ENCODE measurements at places on chromosomes 7 and 10. TPM values are rescaled to one million over a fixed set of nuclear protein-coding genes. Genes with fewer than 3 reads are reported as not detected.

The PHKG1 gene
- total RNA-seq = 6.2 TPM

The POT1 gene
- 19.3 TPM for total RNA-seq

The GSTO1 gene
- total RNA-seq = 52.6 TPM

The FAS gene
- 82.8 TPM for total RNA-seq

GRCh38 chr10:58833771-58834561, 321.3 kb downstream of the BICC1 start:
- no peak for DNase-seq
- H3K4me3 ChIP-seq = no peak overlapping the region
- no peak overlapping the region for H3K27ac ChIP-seq
- peaks cover 5% of the 10 kb centered on the region for H3K27me3 ChIP-seq
- no peaks in the 10 kb centered on the region for H3K4me1 ChIP-seq
- H3K36me3 ChIP-seq = no peaks in the 10 kb centered on the region

DNA sequence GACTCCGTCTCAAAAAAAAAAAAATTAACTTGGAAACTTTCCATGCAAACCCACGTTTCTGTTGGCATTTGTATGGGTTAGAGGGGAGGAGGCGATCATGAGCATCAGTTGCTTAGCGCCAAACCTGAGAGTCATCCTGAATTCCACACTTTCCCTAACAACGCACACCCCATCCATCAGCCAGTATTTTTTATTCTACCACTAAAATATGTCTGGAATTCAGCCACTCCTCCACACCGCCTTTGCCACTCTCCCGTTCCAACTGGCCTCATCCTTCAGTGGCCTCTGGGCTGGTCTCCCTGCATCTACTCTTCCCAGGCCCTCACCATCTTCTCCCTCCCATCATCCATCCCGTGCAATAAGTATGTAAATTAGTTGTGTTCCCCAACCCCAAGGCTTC, 4.7 kb upstream of the LMBR1 start:
- peaks cover 19% of the 10 kb centered on the region for H3K4me1 ChIP-seq
- no peaks in the 10 kb centered on the region for H3K36me3 ChIP-seq
- no peak for DNase-seq
- H3K27me3 ChIP-seq = peaks cover 7% of the 10 kb centered on the region
- H3K27ac ChIP-seq = no peak overlapping the region

GRCh38 chr10:130997267-130998045, 314.1 kb downstream of the TCERG1L start:
- no peak overlapping the region for H3K4me3 ChIP-seq
- no peaks in the 10 kb centered on the region for H3K36me3 ChIP-seq
- no peak for DNase-seq
- no peaks in the 10 kb centered on the region for H3K4me1 ChIP-seq
- H3K27ac ChIP-seq = no peak overlapping the region
- H3K27me3 ChIP-seq = no peaks in the 10 kb centered on the region

DNA sequence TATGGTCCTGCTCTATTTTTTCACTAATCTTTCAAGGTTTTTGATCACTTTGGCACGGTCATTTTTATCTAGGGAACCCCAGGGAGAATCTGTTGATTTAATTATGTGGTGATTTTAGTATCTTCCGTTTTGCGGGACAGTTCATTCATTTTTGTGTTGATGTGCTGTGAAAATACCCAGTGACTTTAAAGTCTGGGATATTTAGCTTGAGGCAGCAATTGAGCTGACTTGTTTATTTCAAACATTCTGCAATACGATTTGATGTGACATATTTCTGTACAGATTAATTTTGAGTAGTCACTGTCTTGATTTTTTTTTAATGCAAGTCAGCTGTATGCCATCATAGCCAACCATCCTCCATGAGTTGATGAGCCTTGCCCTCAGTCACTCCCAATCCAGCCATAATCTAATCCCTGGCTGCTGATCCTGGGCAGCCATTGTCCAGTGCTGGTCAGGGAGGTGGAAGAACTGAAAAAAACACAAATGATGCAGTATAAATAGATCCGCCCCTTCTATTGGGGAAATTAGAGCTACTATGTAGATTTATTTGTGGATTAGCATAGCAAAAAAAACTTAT, 183.4 kb downstream of the CCSER2 start:
- no peak overlapping the region for H3K4me3 ChIP-seq
- peaks cover 15% of the 10 kb centered on the region for H3K36me3 ChIP-seq
- no peaks in the 10 kb centered on the region for H3K27me3 ChIP-seq
- no peak for DNase-seq
- peaks cover 13% of the 10 kb centered on the region for H3K4me1 ChIP-seq

DNA sequence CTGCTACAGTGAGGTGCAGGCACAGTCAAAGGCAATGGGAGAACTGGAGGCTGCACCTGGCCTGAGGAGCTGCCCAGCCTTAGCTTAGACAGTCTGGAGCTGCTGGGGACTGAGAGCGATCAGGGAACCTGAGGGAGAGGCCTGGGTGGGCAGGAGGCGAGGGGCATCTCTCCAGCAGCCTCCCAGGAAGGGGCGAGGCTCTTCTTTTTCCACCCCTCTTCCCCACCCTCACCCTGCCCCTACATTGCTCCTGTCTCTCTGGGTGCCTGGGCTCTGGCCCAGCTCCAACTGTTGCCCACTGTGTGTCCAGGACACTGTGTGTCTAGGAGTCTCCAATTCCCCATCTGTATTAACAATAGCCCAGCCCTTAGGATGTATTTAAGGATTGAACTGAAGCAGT, 36.9 kb downstream of the TBATA start:
- H3K36me3 ChIP-seq = peaks cover 2% of the 10 kb centered on the region
- H3K27ac ChIP-seq = no peak overlapping the region
- DNase-seq = no peak
- H3K27me3 ChIP-seq = peaks cover 18% of the 10 kb centered on the region

GRCh38 chr10:33005322-33006301, 47.6 kb upstream of the ITGB1 start:
- peaks cover 28% of the 10 kb centered on the region for H3K4me1 ChIP-seq
- H3K4me3 ChIP-seq = peak overlapping the region; percentile 83
- peak overlapping the region; percentile 86 for H3K27ac ChIP-seq
- no peaks in the 10 kb centered on the region for H3K36me3 ChIP-seq

DNA sequence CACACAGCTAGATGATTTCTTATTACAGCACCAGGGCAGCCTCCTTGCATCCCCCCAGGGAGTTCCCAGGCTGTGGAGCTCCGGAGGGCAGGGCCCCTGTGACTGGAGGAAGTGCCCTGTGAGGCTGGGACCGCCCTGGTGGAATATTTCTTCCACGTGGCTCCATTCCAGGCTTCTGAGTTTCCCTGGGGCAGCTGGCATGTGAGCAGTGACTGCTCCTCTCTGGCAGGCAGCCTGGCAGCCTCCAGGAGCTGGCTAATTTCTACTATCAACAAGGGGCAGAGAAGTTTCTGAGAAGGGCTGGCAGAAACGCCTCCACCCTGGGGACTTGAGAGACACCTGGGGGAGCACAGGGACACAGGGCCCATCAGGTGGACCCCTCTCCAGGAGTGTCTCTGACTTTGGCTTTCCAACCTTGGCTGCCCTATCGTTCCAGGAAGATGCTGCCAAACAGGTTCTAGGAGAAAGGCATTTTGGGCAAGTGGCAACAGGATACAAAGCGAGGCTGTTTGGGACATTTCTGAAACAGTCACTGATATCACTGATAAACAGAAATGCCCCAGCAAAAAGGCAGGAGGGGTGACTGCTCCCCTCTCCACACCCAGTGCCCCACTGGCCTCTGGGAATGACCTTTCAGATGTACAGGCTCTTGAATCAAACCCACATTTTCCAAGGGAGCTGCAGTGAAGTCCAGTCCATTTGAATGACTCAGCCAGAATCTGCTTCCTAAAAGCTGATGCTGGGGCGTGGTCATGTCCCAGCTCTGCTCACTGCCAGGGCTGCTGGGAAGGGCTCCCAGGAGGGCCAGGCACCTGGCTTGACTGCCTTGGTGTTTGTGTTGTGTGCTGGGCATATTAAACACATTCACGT, 16.1 kb downstream of the MYOF start:
- no peak overlapping the region for H3K27ac ChIP-seq
- no peak for DNase-seq
- H3K4me3 ChIP-seq = no peak overlapping the region

DNA sequence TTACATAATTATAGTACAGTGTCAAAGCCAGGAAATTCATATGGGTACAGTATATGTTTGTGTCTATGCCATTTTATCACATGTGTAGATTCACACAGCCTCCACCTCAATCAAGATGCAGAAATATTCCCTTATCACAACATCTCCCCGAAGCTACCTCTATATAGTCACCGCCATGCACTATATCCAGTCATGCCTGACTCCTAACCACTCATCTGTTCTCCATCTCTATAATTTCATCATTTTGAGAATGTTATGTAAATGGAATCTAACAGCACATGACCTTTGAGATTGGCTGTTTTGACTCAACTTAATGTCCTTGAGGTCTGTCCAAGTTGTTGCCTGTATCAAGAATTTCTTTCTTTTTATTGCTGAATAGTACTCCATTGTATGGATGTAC, 22.3 kb upstream of the SLC25A13 start:
- H3K4me3 ChIP-seq = no peak overlapping the region
- H3K27ac ChIP-seq = no peak overlapping the region
- peaks cover 68% of the 10 kb centered on the region for H3K27me3 ChIP-seq
- no peak for DNase-seq
- H3K4me1 ChIP-seq = no peaks in the 10 kb centered on the region
- no peaks in the 10 kb centered on the region for H3K36me3 ChIP-seq

- H3K36me3 ChIP-seq = no peaks in the 10 kb centered on the region
- no peaks in the 10 kb centered on the region for H3K27me3 ChIP-seq
- no peaks in the 10 kb centered on the region for H3K4me1 ChIP-seq
- DNase-seq = no peak
- H3K27ac ChIP-seq = no peak overlapping the region
Measured at GRCh38 chr7:84328571-84328970, 134.0 kb upstream of the SEMA3A start.

GRCh38 chr10:33009244-33010131, 51.5 kb upstream of the ITGB1 start:
- H3K36me3 ChIP-seq = no peaks in the 10 kb centered on the region
- peaks cover 37% of the 10 kb centered on the region for H3K4me1 ChIP-seq
- peak overlapping the region; percentile 99 for H3K27ac ChIP-seq
- H3K4me3 ChIP-seq = peak overlapping the region; percentile 79
- H3K27me3 ChIP-seq = no peaks in the 10 kb centered on the region

GRCh38 chr7:14828053-14828452, 74.5 kb downstream of the DGKB start:
- no peak for DNase-seq
- no peaks in the 10 kb centered on the region for H3K27me3 ChIP-seq
- H3K4me3 ChIP-seq = no peak overlapping the region
